ENCODE measurements at places on chromosomes 4 and X.

DNA sequence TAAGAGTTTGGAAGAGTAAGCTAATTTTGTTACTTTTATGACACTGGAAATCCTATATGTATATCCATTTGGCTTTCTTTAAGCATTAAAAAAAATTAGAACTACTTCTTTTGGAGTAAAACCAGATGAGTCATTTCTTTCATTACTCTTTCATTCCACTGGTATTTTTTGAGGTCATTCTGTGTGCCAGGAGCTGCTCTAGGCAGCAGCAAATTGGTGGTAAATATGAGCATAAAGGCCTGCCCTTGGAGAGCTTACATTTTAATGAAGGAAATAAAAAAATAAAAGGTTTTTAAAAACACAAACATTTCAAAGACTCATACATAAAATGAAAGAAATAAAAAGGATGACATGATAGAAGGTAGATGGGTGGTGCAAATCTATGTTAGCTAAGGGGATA is 37.4 kb downstream of the MID1 start:
- DNase-seq: no peak

GRCh38 chr4:168917138-168917779 is 92.8 kb downstream of the CBR4 start:
- DNase-seq: peak; percentile 22

GRCh38 chrX:17005712-17006368 is 59.4 kb downstream of the REPS2 start:
- no peak for DNase-seq

GRCh38 chr4:168841672-168842019 is 168.4 kb downstream of the CBR4 start:
- no peak for DNase-seq
